ENCODE measurements at places on chromosomes 2 and 18.

DNA sequence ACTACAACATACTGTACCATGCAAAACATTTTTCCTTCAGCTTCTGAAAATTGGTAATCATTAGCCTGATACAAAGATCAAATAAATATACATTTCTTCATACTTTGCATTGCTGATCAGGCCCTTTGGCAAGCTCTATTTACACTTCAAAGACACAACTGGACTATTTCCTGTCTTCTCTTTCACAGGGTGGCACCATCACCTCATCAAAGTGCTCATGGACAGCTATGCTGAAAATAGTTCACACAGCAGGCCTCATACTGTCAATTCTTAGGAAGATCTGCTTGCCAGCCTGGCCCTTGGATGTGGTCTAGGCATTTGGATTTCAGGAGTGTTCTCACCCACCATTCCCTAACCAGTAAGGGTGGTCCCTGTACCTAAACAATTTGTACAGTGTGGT, 33.9 kb downstream of the FBXO15 start:
- no peak for DNase-seq

DNA sequence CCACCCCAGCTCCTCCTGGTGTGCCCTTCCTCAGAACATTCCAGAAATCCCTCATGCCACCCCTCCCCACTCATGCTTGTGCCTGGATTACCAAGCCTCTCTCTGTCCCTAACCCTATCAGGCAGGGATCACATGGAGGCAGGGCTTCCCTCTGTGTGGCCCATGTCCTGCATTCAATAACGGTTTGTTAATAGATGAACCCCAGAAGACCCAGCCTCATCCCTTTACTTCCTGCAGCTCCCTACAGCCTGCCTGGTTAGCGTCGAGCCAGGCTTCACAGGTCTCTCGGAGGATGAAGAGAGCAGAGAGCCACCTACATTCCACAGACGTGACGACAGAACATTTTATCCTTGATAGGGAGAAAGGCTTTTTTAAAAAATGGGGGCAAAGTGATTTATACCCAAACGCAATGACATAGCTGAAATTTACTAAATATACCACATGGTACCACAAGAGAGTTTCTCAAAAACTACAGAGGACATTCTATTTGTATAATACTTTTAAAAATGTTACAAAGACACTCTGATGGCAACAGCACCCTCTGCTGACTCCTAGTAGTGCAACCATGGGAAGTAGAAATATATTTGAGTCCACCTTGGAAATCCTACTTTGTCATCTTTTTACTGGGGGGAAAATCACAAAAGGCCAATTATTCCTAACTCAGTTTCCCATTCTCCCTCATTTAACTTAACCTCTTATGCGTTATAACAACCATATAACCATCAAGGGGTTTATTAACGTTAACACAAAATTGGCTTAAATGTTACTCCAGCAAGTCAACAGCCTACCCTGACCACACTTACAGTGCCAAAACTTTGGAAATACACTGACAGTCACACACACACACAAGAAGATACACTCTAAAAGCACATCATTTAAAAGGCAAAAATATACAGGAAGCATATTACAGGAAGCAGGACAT, 30.7 kb downstream of the FBXO15 start:
- peak; percentile 23 for DNase-seq

- DNase-seq = no peak
Observed at GRCh38 chr18:74689251-74689650, 91.6 kb downstream of the ZNF407 start.

- no peak for DNase-seq
Observed at GRCh38 chr2:153386481-153386897, 92.1 kb downstream of the RPRM start.

GRCh38 chr2:127233710-127234109, 13.6 kb upstream of the CYP27C1 start:
- no peak for DNase-seq

DNA sequence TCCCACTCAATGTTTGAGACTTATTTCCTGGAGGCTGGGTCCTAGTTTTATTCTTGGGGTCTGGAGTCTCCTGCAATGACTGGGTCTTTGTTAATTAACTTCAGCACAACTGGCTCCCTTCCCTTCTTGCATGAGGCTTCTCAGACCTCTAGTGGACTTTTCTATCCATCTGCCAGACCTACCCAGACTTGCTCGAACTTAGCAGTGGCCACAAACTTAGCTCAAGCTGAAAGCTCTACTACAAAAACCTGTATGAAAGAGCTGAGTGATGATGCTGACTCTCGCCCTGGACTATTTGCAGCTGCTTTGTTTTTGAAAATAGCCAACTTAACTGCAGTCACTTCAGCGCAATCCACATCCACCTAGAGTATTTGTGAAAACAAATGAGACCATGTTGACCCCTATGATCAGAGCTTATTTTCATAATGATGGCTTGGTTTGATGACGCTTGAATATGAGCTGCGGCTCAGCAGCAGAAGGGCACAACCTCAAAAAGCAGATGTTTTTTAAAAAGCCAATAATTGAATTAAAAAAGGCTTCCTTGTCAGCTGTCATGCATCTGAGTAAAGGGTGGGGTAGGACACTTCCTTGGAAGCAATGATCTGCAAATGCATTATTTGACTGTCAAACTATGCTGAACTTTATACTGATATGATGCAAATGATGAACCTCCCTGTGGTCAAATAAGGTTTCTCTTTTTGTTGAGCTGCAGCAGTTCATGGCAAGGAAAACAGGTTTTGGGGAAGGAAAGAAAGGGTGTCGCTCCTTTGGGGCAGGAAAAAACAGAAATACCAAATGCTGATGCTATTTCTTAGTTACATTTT, 10.6 kb upstream of the ANXA4 start:
- DNase-seq = no peak

GRCh38 chr2:105783151-105783738, 38.5 kb downstream of the NCK2 start:
- no peak for DNase-seq

GRCh38 chr2:66013456-66013855, 421.5 kb upstream of the MEIS1 start:
- DNase-seq = no peak

DNA sequence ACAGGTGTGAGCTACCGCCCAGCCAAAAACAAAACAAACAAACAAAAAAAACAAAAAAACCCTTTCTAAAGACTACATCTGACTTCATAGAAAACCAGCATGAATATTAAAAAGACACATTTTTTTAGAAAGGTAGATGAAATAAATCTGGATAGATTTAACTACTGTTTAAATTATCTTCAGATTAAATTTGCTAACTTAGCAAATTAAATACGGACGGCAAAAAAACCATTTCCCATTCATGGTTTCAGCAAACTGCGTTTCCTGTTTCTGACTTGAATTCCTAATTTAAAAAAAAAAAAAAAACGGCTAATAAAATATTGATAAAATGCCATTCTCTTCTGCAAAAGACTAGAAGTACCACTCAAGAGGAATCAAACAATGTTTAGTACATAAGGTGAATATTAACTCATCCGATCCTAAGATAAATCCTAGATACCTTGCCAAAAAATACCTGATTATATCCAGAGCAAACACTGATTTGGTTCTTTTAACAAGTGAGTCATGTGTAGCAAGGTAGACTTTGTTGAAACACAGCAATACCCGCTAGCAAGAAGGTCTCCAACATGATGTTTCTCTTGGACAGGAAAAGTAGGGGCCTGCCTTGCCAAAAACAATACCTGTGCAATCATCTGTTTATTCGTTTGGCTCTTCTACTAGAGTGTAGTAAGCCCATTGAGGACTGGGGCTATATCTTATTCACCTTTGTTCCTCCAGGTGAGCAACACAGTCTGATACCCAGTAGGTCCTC, 96.2 kb downstream of the BARD1 start:
- DNase-seq = no peak

GRCh38 chr2:88735133-88735532, 43.7 kb downstream of the RPIA start:
- DNase-seq = no peak

DNA sequence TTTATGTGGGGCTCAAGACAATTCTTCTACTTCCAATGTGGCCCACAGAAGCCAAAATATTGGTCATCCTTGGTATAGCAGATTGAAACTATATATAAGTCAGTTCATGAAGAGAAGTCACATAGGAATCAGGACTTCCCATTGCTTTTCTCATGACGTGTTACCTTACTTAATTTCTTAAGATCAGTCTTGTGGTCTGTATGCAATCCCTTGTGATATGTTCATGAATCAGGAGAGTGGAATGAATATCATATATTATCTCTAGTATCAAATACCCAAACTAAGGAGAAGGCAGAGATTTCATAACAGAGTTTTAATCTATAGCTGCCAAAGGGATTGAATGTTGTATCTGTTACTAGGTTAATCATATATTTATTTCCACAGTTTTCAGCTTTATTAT, 1390.4 kb downstream of the SUCLG1 start:
- no peak for DNase-seq
